ENCODE measurements at places on chromosomes 4 and X.

GRCh38 chrX:23061116-23061515 is 61.4 kb downstream of the DDX53 start:
- DNase-seq, result no peak

DNA sequence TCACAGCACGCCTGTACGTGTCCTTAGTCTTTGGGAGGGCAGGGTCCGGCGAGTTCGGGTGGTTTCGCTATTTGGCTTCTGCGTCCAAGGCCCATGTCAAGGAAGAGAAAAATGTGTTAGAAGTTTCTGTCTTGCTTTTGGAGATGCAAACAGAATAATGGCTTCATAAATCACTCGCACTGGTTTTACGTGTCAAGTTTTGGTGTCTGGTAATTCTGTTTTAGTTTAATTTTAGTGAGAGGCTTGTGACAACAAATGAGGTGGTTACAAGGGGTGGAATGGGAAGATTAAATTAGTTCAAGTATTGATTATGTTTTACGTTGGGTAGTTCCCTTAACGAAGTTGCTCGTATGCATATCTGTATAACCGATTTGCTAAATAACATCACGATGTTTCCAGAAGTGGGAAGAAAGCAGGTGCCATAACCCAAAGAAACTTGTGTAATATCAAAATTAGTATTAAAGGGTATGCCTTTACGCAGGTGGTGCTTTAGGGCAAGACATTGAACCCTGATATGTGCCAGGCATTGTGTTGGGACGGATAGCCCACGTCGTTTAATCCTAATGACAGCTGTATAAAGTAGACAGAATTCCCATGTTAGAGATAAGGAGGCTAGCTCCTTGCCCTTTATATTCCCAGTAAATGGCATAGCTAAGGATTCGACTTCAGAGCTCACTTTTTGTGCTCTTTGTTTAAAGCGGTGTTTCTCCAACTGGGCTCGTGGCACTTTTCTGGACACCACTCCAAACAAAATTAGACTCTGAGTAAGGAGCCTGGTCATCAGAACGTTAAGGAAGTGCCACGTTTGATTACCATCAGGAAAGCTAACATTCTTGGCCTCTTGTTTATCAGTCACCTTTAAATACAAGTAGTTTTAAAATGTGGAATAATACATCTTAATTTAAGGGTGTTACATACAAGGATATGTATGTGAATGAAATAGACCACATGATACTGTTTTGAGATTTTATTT is 843 bp downstream of the RPL34 start:
- DNase-seq, result no peak

- peak; percentile 14 for DNase-seq
Measured at GRCh38 chrX:16836371-16836770, 33.8 kb downstream of the RBBP7 start.

- DNase-seq, result no peak
Measured at GRCh38 chr4:78742300-78742699, 33.9 kb upstream of the BMP2K start.

DNA sequence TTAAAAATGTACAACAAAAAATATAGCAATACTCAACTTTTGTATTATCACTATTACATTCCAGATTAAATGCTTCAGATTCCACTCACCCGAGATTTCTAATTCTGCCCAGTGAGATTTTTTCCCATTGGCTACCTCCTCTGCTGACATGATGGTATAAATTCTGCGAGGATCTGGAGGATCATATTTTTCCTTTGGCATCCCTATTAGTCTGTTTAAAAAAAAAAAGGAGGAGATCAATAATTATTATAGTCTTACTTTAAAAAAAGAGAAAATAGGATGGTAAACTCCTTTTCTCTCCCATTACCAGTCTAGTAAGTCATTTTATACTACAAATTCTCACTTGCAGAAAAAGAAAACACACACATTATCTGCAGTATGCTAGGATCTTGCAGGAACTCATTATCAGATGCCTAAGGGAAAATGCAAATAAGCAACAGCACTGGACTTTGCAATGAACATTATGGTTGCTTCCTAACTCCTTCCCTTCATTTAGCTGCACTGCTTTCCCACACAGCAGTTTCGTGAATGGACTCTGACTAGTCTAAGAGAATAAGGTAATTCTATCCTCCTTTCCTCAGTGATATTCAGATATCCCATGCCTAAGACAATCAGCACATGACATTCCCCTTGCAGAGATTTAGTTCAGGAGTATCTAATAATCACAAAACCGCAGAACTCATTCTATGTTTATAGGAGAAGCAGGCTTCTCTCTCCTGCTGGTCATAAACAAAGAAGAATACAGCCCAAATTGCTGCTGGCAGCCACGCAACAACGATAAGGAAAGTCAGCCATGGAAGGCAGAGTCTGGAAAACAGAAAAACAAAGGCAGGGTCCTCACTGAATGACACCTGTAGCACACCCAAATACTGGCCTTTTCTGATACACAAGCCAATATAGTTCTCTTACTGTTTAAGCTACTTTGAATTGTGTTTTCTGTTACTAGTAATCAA is 42.7 kb downstream of the CNOT6L start:
- no peak for DNase-seq

DNA sequence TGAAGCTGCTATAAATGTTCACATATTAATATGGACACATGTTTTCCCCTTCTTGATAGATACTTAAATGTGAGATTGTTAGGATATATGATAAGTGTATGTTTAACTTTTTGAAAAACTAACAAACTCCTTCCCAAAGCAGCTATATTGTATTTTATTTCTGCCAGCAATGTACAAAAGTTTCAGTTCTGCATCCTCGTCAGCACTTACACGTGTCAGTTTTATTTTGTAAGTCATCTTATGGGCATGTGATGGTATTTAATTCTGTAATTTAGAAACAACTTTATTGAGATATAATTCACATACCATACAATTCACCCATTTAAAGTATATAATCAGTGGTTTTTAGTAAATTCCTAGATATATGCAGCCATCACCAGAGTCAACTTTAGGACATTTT is 31.6 kb downstream of the RAPGEF2 start:
- DNase-seq, result no peak

GRCh38 chrX:43809463-43809862 is 72.8 kb downstream of the MAOB start:
- DNase-seq, result no peak

DNA sequence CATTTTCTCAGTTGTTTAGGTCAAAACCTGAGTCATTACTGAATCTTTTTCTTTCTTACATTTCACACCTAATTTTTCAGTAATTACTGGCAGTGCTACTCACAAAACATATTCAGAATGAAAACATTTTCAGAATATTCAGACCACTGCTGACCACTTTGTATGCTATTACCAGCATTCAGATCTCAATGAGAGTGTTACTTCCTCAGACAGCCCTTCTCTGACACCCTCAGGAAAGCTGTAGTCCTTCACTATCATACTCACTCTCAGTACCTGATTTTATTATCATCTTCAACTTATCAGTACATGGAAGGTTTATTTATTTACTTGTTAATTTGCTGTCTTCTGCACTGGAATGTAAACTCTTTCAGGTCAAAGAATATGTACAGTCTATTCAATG is 12.3 kb upstream of the ALB start:
- no peak for DNase-seq

DNA sequence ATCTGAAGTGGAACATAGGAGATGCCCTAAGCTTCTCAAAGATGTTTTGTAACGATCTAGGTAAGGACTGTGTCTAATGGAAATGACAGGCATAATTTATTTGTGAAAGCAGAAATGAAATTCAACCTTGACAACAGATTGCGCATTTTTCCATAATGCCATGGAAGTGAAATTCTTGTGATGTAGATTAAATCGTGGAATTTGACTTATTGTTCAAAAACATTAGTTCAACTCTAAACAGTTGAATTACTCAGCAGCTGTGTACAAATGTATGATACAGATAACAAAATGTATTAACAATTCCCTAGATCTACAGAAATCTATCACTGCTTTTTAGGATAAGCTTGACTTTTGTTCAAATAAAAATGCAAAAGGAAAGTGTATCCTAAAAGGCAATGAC is 44.4 kb downstream of the VCX2 start:
- DNase-seq, result no peak

DNA sequence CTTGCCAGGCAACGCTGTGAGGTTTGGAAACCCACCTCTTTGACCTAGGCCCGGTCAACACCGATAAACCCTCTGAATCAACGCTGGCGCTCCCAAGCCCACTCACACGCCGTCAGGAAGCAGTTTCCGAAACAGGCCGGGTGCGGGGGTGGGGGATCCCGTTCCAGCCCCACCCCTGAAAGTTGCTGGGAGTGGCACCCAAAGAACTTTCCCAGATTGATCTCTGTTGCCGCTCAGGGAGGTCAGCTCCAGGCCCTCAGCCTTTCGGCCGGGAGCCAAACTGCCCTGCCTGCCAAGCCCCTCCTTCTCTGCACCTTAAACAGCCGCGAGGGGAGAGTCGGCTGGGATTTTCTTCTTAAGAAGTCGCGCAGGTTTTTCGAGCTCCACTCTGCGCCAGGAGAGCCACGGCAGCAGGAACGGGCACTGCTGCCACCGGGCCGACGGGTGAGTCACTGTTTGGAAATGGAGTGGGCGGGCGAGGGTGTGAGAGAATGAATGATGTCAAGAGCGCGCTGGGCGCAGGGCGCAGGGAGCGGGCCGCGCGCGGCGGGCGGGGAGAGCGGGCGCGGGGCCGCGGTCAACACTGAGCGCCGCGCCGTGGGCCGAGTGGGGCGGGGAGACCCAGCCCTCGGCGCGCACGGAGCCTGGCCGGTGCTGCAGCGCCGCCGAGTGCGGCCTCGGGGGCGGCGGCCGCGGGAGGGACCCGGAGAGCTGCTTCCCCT is at the start of gene SGMS2:
TSS of gene SGMS2 (plus strand) at position 583 of the 722 bp plus-strand sequence. CDS start 70,622 bp downstream, outside the sequence.
- peak; percentile 45 for DNase-seq

GRCh38 chrX:19670854-19671620 is 155.7 kb upstream of the MAP3K15 start:
- DNase-seq, result no peak

DNA sequence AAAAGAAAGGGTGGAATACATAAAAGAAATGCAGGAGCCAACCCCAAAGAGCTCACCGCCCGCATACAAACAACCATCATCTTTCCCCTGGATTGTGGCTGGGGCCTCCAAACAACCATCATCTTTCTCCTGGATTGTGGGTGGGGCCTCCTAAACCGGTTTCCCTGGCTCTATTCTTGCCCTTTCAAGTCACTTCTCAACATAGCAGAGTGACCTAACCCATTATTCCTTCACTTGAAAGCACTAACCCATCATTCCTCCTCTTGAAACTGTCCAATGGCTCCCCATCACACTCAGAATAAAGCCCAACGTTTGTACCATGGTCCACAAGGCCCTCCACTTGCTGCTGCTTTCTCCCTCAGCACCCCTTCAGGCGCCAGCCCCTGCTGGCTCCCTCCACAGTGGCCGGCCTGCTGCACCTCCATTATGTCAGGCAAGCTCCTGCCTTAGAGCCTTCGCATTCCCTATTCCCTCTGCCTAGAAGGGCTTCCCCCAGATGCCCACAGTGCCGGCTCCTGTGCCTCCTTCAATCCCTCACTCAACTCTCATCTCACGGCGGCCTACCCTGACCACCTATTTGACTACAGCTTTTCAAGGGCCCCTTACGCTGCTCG is 24.1 kb downstream of the SMIM43 start:
- DNase-seq, result no peak

GRCh38 chr4:36651253-36651652 is 369.8 kb downstream of the DTHD1 start:
- peak; percentile 3 for DNase-seq

GRCh38 chr4:105666693-105667092 is 41.8 kb downstream of the INTS12 start:
- no peak for DNase-seq

DNA sequence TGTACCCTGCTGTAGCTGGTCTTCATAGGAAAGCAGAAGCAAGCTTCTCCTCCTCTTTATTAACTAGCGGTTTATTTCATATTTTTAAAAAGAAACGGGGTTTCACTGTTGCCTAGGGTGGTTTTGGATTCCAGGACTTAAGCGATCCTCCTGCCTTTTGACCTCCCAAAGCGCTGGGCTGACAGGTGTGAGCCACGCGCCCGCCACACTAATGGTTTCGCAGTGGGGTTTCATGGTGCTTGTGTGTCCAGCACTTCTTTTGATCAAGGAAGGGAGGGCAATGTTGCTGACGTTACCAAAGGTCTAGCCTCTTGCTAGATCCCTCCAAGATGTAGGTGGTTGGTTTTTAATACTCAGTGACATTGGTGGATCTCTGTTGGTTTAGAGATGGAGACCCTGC is 1.4 kb downstream of the MAEA start:
- peak; percentile 6 for DNase-seq

- no peak for DNase-seq
Measured at GRCh38 chr4:65033899-65034298, 624.6 kb upstream of the TECRL start.

DNA sequence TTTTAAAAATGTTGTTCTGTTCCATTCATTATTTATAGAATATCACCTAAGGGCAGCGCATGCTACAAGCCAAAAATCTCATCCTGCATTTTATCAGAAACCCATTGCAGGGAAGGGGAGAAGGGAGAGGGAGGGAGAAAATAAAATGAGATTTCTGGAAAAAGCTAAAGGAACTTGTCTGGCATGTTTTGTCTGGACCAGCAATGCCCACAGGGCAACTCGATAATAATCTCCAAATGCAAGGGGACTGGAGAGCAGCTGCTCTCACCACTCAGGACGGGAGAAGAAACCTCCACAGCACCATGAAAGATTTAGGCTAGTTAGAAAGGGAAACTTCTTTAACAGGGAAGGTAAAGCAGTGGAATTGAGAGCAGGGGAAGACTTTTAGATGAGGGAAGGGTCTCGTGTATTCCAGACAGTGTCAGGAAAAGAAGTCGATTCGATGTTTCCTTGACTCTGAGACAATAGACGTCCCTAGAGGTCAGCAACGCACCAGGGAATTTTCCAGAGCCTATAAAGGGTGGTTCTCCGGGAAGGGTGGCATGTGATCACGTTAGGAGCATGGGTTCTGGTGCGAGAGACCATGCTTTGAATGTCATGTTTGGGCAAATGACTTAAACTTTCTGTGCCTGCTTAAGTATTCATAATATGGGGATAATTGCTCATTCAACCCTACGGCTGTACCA is 132.2 kb upstream of the NDP start:
- DNase-seq, result no peak

DNA sequence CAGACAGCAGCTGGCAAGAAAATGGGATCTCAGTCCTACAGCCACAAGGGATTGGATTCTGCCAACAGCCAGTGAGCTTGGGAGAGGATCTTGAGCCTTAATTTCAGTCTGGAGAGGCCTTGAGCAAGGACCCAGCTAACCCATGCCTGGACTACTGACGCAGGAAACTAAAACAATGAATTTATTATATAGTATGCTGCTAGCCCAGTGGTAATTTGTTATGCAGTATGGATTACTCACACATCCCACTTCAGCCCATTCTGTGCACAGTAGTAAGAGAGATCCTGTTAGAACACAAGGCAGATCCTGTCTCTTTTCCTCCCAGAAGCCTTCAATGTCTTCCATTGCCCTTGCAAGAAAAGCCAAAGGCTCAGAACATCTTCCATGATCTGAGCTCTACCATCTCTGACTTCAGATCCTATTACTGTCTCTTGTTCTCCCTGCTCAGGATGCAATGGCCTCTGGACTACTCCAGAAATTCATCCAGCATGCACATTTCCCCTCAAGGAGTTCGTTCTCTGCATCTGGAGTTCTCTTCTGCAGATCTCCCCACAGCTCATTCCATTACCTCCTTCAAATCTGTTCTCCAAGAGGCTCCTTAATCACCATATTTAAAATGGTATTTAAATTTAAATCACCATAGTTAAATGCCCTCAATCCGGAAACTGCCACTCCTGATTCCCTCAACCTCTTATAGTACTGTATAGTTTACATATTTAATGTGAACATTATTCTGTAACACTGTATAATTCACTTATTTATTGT is 27.6 kb downstream of the SMIM20 start:
- no peak for DNase-seq
